ENCODE measurements at places on chromosomes 6 and 20.

GRCh38 chr20:13221313-13221672 lies 219 bp downstream of the ISM1 start:
- DNase-seq: no peak

- DNase-seq: no peak
These were observed 92.5 kb downstream of the SPTLC3 start for GRCh38 chr20:13101276-13101675.

DNA sequence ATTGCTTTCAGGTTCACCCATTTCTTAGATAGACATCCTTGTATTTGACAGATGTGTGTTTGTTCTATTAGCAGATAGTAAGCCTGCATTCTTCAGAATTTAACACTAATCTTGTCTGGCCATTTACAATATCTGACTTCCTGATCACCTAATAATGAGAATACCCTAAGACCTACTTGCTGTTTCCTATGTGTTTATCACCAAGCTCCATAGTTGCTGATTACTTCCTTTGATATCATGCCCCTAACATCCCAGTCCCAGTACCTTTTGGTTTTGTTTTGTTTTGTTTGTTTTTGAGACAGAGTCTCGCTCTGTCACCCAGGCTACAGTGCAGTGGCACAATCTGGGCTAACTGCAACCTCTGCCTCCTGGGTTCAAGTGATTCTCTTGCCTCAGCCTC lies 143.6 kb upstream of the DST start:
- DNase-seq: no peak

DNA sequence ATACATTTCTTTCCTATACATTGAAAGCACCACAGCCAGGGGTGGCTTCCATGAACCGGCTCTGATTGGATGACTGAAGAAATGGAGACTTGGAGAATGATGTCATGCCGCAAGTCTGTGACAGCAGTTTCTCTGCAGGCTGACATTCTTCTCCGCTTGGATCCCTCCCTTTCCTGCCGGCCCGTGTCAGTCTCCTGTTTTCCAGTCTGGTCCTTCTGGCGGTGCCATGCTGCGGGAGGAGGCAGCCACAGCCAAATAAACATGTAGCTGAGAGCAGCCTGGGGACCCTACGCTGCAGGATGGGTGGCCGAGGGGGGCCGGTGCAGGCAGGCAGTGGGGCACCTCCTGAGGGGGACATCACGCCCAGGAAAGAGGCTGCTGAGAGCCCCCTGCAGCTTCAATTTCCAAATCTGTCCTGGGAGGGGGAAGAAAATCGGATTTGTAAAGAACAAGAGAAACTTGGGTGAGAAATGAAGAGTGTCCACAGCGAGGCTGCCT lies 178.0 kb downstream of the TAF4 start:
- DNase-seq: no peak

GRCh38 chr6:159679091-159680077 lies 13.7 kb downstream of the SOD2 start:
- no peak for DNase-seq

- no peak for DNase-seq
These were observed 16.1 kb upstream of the PBOV1 start for GRCh38 chr6:138234363-138234762.

GRCh38 chr6:170277893-170278742 lies 12.8 kb downstream of the DLL1 start:
- no peak for DNase-seq

GRCh38 chr20:22620342-22620741 lies 36.0 kb upstream of the FOXA2 start:
- DNase-seq: no peak

GRCh38 chr20:3658716-3659491 lies 4.3 kb downstream of the GFRA4 start:
- no peak for DNase-seq

Data from 8988T (cell line).